ENCODE measurements at places on chromosomes 11 and 22.

GRCh38 chr11:110199184-110199981 lies 97.0 kb downstream of the RDX start:
- DNase-seq: no peak

GRCh38 chr22:46547179-46547882 lies 9.9 kb upstream of the CELSR1 start:
- DNase-seq: peak; percentile 72

DNA sequence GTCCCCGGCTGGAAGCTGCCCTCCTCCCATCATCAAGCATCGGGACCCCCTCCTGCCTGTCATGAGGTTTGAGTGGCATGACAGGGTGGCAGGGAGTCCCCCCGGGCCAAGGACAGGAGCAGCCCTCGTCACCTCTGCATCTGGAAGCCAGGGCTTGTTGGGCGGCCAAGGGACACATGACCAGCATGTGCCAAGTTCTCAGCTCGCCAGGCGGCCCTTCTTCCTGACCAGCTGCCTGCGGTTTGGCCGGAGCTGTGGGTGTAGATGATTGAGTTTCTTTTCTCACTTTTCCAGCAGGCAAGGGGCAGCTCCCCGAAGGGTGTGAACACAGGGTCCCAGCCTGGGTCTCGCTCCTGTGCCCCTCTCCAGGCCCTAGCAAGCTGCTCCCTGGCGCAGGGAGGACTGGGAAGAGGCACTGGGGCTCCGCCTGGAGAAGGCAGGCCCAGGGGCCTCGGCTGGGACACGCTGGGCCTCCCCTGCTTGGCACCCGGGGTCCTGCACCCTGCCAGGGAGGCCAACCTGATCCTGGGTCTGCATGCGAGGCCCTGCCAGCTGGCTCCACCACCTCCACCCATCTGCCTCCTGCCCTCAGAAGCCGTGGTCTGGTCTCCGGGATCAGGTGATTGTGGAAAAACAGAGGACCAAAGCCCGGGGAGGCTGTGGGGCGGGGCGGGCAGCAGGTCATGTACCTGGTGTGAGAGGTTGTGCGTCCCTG lies 13.4 kb downstream of the ARHGAP8 start:
- no peak for DNase-seq

- DNase-seq: no peak
Observed at GRCh38 chr11:127674754-127675153, 674.2 kb upstream of the KIRREL3 start.

DNA sequence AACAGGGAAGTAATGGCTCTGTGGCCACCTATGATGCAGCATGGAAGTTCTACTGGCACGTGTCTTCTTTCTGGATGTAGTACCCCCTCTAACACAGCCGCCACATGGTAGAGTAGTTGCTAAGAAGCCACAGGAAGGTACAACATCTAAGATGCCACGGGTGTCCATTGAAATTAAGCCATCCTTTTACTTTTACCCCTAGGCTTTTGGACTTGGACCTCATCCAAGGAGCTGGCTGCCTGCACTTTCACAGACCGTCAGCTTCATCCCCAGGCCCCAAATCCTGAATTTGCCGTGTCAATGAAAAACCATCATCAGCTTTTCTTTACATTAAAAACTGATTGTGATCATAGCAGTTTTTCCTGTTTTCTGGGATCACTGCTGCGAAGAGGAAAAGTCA lies 102.4 kb downstream of the RPL27A start:
- no peak for DNase-seq

Measured in fibroblast of skin of right biceps (primary cell).